ENCODE measurements at places on chromosomes 1 and 21. TPM values are rescaled to one million over a fixed set of nuclear protein-coding genes. Genes with fewer than 3 reads are reported as not detected.

IL24 gene
- not detected for total RNA-seq

GBP7 gene
- total RNA-seq, result not detected

AQP10 gene
- 0.24 TPM for total RNA-seq

SKI gene
- 28.8 TPM for total RNA-seq

SPATC1L gene
- total RNA-seq, result 16.3 TPM

GRCh38 chr1:225004396-225004795, 74.9 kb downstream of the DNAH14 start:
- H3K36me3 ChIP-seq, result no peaks in the 10 kb centered on the region
- no peaks in the 10 kb centered on the region for H3K4me1 ChIP-seq
- no peak for DNase-seq
- no peaks in the 10 kb centered on the region for H3K27me3 ChIP-seq
- no peak overlapping the region for H3K4me3 ChIP-seq

DNA sequence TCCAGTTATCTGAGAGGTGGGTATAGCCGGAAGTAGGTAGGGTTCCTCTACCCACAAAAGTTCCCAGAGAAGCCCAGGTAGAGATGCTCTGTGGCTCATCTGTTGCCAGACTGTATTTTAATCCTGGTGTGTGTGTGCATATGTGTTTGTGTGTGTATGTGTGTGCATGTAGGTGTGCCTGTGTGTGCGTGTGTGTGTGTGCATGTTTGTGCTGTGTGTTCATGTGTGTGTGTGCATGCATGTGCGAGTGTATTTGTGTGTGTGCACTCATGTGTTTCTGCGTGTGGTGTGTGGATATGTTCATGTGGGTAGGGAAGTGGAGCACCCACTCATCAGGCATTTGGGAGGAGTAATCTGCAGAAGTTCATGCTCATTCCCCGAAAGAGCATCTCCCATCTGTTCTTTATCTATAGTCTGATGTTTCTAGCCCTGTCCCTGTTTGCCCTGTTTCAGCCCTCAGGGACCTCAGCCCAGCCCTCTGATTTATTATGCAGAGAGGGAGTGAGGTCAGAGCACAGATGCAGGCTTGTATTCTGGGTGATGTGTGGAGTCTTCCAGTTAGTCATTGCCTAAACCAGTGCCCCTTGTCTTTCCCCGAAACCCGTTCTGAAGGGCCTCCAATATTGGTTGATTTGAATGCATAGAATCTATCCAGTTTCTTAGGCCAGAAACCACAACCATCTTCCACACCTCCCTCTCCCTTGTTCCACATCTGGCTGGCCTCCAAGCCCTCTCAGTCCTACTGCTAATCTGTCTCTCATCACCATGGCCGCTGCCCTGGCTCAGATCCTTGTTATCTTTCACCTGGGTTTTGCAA, 69.1 kb downstream of the DISC1 start:
- no peak overlapping the region for H3K4me3 ChIP-seq
- DNase-seq, result no peak
- no peak overlapping the region for H3K27ac ChIP-seq
- no peaks in the 10 kb centered on the region for H3K27me3 ChIP-seq
- H3K36me3 ChIP-seq, result no peaks in the 10 kb centered on the region
- H3K4me1 ChIP-seq, result no peaks in the 10 kb centered on the region

DNA sequence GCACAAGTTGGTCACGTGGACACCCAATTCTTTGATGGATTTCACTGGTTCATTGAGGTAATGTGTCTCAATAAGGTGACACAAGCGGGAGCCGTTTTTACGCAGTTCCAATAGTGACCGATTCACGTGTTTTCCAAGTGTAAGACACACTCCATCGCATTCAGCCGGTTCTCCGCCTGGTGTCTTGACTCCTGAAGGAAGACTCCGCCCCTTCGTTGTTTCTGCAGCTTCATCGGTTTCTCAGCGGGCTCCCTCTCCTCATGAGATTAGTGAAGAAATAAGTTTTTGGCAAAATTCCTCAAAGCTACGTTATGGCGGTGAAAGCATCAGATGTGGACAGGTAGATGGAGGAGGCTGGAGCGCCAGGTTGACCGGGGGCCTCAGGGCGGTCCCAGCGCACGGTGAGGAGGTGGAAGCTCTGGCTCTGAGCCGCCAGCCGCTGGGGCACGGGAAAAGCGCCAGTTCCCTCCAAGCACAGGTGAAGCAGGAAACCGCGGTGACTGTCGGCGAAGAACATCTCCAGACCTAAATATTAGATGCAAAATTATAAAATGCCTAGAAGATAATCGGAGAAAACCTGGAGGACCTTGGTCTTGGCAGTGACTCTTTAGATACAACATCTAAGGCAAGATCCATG, 21.0 kb downstream of the CD2 start:
- H3K4me3 ChIP-seq, result no peak overlapping the region
- DNase-seq, result no peak
- no peaks in the 10 kb centered on the region for H3K36me3 ChIP-seq
- no peaks in the 10 kb centered on the region for H3K4me1 ChIP-seq

DNA sequence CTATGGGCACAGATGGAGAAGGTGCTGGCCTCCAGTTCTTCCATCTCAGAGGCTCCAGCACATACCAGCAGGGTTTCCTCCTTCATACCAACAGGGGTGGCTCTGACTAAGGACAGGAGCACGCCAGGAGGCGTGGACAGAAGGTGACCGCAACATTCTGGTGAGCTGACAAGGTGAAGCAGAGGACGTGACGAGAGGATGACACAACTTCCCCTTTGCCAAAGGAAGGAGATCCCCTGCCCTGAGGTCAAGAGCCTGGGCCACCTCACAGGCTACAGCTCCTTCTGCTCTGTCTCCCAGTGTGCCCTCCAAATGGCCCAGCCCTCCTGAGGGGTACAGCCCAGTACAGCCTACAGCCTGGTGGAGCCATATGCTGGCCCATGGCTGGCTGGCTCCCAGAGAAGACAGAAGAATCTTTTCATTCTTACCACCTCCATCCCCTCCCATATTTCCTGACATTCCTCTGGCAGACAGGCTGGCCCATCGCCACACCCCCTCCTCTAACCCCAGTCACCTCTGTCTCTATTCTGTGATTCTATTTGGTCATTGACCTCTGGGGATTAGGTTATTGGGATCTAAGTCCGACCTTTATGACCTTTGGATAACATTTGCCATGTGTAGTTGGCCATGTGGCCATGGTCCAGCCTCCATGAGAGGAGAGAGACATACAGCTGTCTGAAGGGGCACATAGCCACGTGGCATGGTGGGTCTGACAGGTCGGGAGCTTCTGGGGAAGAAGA, 5.1 kb upstream of the LAMB3 start:
- H3K4me3 ChIP-seq, result no peak overlapping the region
- H3K27ac ChIP-seq, result no peak overlapping the region
- H3K27me3 ChIP-seq, result no peaks in the 10 kb centered on the region
- H3K36me3 ChIP-seq, result no peaks in the 10 kb centered on the region
- DNase-seq, result no peak
- peaks cover 31% of the 10 kb centered on the region for H3K4me1 ChIP-seq

- H3K36me3 ChIP-seq, result no peaks in the 10 kb centered on the region
- peaks cover 17% of the 10 kb centered on the region for H3K4me1 ChIP-seq
- H3K27me3 ChIP-seq, result no peaks in the 10 kb centered on the region
Measured at GRCh38 chr1:2640626-2641025, 7.8 kb upstream of the MMEL1 start.

DNA sequence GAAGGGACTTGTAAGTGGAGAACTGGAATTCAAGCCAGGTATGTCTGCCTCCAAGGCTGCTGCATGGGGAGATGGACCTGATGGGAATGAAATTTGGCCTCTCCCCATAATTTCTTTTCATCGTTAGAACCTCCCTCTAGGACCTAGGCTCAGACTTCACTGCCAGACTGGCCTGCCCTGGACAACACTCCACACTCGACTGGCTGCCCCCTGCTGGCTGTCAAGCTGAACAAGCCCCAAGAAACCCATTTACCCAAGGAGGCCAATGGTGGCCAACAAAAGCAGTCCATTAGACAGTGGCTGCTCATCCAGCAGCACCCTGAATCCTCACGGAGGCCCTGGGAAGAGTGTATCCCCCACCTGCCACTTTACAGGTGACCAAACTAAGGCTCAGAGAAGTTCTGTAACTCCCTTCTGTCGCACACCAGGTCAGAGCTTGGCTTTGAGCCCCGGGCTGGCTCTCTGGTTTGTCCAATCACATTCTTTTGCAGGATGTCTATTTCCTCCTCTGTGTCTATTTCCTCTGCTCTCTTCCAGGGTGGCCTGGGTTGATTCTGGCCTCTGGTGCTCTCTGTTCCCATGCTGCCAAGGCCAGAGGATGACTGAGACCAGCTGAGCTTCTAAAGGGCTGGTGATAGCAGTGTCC, 3.8 kb downstream of the RNF186 start:
- no peak for DNase-seq
- H3K4me3 ChIP-seq, result no peak overlapping the region
- no peaks in the 10 kb centered on the region for H3K36me3 ChIP-seq
- no peak overlapping the region for H3K27ac ChIP-seq
- H3K4me1 ChIP-seq, result no peaks in the 10 kb centered on the region

GRCh38 chr1:15350551-15351200, 59.0 kb upstream of the EFHD2 start:
- H3K27me3 ChIP-seq, result no peaks in the 10 kb centered on the region
- no peak overlapping the region for H3K4me3 ChIP-seq
- no peaks in the 10 kb centered on the region for H3K36me3 ChIP-seq

DNA sequence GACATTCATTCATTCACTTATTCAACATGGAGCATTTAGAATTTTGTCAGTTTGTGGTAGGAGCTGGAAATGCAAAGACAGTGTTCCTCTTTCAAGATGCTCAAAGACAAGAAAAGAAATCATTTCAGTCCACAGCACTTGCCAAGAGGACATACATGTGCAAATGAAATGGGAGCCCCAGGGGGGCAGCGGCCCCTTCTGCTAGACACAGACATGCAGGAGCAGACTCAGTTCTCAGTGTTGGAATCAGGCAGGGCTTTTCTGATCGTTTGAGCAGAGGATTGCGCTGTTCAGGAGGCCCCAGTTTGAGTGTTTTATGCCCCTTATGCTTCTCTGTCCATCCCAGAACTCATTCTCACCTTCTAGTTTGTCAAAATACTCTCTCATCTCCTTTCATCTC, 35.6 kb upstream of the VASH2 start:
- no peaks in the 10 kb centered on the region for H3K36me3 ChIP-seq
- H3K4me1 ChIP-seq, result peaks cover 6% of the 10 kb centered on the region
- H3K27me3 ChIP-seq, result no peaks in the 10 kb centered on the region

GRCh38 chr1:198106011-198106410, 50.8 kb upstream of the NEK7 start:
- H3K27ac ChIP-seq, result no peak overlapping the region
- no peaks in the 10 kb centered on the region for H3K27me3 ChIP-seq
- H3K36me3 ChIP-seq, result no peaks in the 10 kb centered on the region
- no peak overlapping the region for H3K4me3 ChIP-seq
- no peak for DNase-seq
- no peaks in the 10 kb centered on the region for H3K4me1 ChIP-seq

- no peak overlapping the region for H3K4me3 ChIP-seq
- H3K27me3 ChIP-seq, result no peaks in the 10 kb centered on the region
- H3K4me1 ChIP-seq, result peaks cover 7% of the 10 kb centered on the region
- no peaks in the 10 kb centered on the region for H3K36me3 ChIP-seq
- no peak for DNase-seq
Measured at GRCh38 chr1:203990118-203990517, 82.8 kb upstream of the SOX13 start.

- no peaks in the 10 kb centered on the region for H3K27me3 ChIP-seq
- H3K4me1 ChIP-seq, result peaks cover 5% of the 10 kb centered on the region
- H3K27ac ChIP-seq, result peak overlapping the region; percentile 89
- H3K36me3 ChIP-seq, result no peaks in the 10 kb centered on the region
- peak overlapping the region; percentile 87 for H3K4me3 ChIP-seq
Measured at GRCh38 chr1:10693497-10694273, 102.8 kb downstream of the CASZ1 start.

- H3K36me3 ChIP-seq, result no peaks in the 10 kb centered on the region
- H3K27ac ChIP-seq, result no peak overlapping the region
- no peak for DNase-seq
- no peaks in the 10 kb centered on the region for H3K4me1 ChIP-seq
Measured at GRCh38 chr1:211336161-211336560, 9.5 kb downstream of the TRAF5 start.

DNA sequence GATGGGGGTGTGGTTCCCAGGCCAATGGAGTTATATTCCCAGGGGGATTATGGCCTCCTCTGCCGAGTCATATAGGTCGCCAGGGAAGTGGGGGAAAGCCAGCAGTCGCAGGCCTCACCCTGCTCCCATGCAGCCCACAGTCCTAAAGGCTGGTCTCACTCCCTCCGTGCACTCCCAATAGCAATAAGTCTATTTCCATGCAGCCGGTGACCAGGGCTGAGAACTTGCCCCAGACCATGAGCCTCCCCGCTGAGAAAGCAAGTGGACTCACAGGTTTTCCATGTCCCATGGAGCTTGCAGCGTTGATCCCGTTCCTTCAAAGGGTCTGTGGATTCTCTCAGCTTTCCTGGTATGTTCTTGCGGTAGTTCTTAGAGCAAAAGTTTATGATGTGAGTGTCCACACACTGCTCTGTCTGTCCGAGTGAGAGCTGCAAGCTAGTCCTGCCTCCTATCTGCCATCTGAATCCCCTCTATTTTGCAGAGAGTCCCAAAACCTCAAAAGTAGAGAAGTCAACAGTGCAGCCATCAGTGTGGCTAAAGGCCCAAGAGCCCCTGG, 81.7 kb upstream of the TMPRSS2 start:
- H3K4me3 ChIP-seq, result no peak overlapping the region
- H3K36me3 ChIP-seq, result no peaks in the 10 kb centered on the region
- H3K27ac ChIP-seq, result no peak overlapping the region

DNA sequence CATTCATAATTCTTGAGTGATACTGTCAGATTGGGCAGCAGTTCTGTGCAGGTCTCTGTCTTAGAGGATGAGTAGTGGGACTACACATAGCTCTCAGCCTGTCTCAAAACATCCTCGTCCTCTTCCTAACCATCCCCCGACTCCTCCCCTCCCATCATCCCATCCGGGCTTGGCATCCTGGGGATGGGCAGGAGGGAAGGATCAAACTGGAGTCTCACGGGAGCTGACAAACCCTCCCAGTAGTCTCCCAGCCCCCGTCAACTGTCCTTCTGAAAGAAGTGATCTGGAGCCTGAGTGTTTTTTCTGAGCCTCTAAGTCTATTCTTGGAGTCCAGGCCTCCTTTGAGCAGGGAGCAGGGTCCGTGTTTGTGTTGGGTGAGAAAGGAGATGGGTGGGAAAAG, 102.0 kb downstream of the PAX7 start:
- no peak overlapping the region for H3K27ac ChIP-seq
- no peaks in the 10 kb centered on the region for H3K4me1 ChIP-seq
- H3K4me3 ChIP-seq, result no peak overlapping the region
- no peak for DNase-seq

- H3K4me1 ChIP-seq, result peaks cover 18% of the 10 kb centered on the region
- DNase-seq, result peak; percentile 71
- H3K27me3 ChIP-seq, result no peaks in the 10 kb centered on the region
- H3K4me3 ChIP-seq, result peak overlapping the region; percentile 89
- H3K27ac ChIP-seq, result no peak overlapping the region
Measured at GRCh38 chr1:154998818-154999570, 3.6 kb upstream of the ZBTB7B start.

- no peaks in the 10 kb centered on the region for H3K27me3 ChIP-seq
- peak within 1 kb of the TSS; percentile 99 for H3K27ac ChIP-seq
- H3K4me3 ChIP-seq, result peak within 1 kb of the TSS; percentile 64
- H3K36me3 ChIP-seq, result no peaks in the 10 kb centered on the region
- peaks cover 13% of the 10 kb centered on the region for H3K4me1 ChIP-seq
Measured at GRCh38 chr1:220879076-220879508, at the start of gene HLX. Gene HLX (plus strand): TSS chr1:220879443. CDS start chr1:220879858, 415 bp downstream.

DNA sequence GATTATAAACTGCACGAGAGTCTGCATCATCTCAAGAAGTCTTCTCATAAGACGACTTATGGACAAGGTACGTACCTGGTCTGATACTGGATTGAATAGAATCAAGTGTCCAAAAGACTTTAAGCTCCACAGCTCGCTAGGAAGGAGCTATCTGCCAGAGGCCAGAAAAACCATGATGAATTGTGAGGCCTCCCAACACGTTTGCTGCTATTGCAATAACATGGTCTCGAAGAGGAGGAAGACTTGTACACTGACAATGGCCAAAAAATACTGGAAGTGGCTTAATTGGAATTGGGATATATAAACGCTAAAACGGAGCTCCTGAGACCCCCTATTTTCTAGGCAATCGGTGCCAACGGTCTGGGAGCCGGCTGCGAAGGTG, 534 bp downstream of the DNAJC28 start:
- H3K4me3 ChIP-seq, result peak overlapping the region; percentile 91

Measured in heart left ventricle (tissue), 16 donors.